Lower leg skin (tissue), 4 donors: ENCODE measurements at places on chromosomes 3 and 15. TPM values are rescaled to one million over a fixed set of nuclear protein-coding genes. Genes with fewer than 3 reads are reported as not detected.

DNA sequence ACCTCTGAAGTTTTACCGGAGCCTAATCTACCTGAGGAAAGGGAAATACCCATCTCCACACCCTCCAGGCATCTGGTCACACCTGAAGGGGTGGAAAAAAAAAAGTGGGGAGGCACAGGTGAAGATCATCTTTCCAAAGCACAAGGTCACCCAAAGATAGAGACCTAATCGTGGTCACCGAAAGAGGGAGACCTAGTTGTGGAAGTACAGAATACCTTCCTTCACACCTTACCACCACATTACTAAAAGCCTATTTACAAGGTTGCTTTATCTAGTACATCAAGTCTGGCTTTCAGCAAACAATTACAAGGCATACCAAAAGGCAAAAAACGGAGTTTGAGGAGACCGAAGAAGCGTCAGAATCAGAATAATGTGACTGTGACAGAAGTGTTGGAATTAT is 110.0 kb upstream of the ARPP21 start:
- DNase-seq: no peak

- DNase-seq: no peak
Measured at GRCh38 chr3:35012214-35012613, 627.1 kb upstream of the ARPP21 start.

- no peak for DNase-seq
Measured at GRCh38 chr15:100249096-100249815, 92.5 kb downstream of the ADAMTS17 start.

DNA sequence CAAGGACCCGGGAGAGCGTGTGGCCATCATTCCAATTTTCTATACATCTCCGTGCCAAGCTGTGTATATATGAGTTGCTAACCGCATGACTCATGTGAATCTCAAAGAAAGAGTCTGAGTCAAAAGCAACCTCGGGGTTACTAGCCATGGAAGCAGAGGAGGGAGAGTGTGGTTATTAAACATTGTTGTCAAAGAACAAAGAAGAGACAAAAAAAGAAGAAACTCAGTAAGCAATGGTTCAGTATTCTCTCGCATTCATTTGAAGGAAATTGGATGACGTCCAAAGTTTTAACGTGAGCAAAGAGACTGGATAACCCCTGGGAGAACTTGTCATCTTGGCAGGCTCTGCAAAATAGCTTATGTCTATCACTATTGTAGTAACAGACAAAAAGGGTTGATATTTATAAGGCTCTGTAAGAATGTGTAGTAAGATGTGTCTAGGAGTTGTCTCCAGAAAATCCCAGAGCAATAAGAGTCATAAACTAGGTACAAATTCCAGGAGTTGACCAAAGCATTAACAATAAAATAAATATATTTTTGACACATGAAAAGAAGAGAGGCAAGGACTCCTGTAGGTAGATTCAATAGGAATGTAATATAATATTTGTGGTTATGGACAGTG is 52.8 kb upstream of the GRM7 start:
- no peak for DNase-seq

PPP1R14D gene
- total RNA-seq: not detected

RBP2 gene
- not detected for total RNA-seq

ROBO2 gene
- total RNA-seq: 1.9 TPM

SEMA6D gene
- total RNA-seq: 5.6 TPM

ZDHHC23 gene
- total RNA-seq: 5.8 TPM
